Occipital lobe (tissue), 3 donors: ENCODE measurements at places on chromosomes 7 and 10. TPM values are rescaled to one million over a fixed set of nuclear protein-coding genes. Genes with fewer than 3 reads are reported as not detected.

DNA sequence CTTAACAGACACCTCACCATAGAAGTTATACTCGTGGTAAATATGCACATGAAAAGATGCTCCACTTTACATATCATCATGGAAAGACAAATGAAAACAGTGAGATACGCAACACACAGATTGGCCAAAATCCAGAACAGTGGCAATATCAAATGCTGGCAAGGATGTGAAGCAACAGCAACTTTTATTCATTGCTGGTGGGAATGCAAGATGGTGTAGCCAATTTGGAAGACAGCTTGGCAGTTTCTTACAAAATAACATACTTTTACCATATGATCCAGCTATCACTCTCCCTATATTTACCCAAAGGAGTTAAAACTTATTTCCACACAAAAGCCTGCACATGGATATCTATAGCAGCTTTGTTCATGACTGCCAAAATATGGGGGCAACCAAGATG, 46.4 kb downstream of the SGCE start:
- no peak for DNase-seq

DNA sequence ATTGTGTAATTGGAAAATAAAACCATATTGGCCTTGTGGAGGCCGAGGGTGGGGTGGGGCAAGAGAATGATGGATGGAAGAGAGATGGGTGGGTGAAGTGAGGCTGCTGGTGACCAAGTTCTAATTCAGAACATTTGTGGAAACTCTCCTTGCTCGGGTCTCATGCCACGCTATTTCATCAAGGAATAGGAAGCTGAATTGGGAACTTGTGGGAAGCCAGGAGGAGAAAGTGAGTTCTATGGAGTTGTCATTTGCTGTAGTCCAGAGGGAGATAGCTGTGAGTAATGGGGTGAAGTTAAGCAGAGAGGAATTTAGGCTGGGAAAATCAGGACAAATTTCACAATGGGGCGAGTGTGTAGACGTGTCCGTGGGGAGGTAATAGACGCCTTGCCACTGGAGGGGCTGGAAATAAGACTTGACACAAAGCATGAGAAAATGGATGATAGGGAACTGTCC, 339.2 kb downstream of the LRMDA start:
- no peak for DNase-seq

DNA sequence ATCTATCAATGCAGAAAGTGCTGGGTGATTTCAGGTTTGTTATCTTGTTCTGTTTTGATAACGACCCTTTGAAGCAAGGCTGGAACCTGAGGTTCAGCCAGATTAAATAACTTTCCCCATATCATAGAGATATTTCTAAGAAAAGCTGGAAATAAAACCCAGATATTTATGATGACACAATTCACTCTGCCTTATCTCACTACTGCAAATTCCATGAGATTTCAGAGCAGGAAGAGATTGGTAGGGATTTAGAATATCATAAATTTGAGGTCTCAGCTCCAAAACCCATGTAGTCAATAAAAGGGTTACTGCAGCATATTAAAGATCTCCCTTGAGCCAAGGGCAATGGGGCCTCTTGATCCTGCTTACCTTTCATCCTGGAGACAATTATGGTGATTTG, 692.5 kb upstream of the IGFBP3 start:
- no peak for DNase-seq

DNA sequence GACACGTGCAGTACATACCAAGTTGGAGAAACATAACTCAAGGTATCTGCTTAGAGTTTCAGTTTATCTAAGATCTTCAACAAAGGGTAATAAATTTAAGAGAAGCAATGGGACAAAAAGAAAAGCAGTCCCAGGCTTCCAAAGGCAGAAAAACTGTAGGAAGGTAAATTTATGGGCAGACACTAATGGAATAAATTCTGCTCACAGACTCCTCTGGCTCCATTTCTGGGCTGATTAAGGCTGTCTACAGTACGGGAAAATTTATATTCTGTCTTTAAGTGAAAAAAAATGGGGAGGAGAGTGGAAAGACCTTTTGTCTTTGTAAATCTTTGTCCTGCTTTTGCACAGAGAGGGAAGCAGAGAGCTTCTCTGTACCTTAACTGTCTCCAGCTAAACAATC, 587.5 kb upstream of the IGFBP3 start:
- no peak for DNase-seq

GRCh38 chr7:48388911-48389310, 217.7 kb downstream of the ABCA13 start:
- DNase-seq: no peak

DNA sequence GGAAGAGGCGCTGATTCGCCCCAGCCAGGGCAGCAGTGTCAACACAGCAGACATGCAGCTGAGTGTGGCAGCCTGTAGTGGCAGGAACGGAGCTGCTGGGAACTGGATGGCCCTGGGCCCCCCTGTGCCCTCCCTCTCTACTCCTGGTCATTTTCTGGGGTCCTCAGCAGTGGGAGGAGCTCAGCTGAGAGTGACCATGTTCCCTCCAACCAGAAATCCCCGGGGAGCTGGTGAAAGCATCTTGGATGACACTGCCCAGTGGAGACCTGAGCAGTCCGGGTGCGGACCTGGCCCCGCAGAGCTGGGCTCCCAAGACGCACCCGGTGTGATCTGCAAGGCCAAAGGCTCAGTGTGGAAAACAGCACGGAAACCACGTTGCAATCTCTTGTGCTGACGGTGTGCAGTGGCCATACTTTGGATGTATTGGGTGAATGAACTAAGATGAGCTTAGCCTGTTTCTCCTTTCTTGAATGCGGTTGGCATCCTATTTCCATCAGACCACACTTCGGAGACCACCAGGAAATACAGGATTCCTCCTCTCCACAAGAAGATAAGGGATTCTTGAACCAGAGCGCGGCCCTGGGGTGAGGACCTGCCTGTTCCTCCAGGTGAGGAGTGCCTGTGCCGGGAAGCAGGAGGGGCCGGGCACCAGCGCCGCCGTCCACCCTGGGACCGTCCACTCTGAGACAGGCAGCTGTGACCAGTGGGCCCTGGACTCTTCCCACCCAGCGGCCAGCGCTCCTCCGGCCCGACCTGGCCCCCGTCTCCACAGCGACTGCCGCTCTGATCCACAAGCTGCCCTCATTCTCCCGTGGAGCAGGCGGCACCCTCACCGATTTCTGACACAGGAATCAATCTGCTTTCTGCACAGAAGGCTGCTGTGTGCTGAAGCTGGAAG, 93.5 kb upstream of the DIP2C start:
- no peak for DNase-seq

GRCh38 chr7:14229047-14229446, 239.6 kb upstream of the ETV1 start:
- no peak for DNase-seq

DNA sequence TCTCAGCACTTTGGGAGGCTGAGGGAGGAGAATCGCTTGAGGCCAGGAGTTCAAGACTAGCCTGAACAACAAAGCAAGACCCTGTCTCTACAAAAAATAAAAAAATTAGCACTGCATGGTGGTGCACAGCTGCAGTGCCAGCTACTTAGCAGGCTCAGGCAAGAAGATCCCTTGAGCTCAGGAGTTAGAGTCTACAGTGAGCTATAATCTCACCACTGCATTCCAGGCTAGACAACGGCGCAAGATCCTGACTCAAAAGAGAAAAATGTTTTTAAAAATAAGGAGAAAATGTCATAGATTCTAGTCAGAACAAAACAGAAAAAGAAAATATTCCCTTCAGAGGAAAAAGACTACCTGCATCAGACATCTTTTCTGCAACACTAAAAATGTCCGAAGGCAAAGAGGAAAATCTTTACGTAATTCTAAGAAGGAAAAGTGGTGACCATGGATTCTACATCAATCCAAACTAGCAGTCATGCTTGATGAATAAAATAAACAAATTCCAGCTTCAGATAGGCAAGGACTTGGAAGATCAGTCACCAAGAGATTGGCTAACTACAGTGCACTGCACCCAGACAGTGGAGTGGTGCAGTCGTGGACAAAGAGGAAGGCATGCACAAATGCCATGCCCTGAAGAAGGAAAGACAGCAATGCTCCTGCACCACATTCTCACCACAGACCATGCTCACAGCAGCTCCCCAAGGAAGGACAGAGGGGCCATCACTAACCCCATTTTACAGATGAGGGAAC, 54.3 kb downstream of the ERCC6 start:
- no peak for DNase-seq

DNA sequence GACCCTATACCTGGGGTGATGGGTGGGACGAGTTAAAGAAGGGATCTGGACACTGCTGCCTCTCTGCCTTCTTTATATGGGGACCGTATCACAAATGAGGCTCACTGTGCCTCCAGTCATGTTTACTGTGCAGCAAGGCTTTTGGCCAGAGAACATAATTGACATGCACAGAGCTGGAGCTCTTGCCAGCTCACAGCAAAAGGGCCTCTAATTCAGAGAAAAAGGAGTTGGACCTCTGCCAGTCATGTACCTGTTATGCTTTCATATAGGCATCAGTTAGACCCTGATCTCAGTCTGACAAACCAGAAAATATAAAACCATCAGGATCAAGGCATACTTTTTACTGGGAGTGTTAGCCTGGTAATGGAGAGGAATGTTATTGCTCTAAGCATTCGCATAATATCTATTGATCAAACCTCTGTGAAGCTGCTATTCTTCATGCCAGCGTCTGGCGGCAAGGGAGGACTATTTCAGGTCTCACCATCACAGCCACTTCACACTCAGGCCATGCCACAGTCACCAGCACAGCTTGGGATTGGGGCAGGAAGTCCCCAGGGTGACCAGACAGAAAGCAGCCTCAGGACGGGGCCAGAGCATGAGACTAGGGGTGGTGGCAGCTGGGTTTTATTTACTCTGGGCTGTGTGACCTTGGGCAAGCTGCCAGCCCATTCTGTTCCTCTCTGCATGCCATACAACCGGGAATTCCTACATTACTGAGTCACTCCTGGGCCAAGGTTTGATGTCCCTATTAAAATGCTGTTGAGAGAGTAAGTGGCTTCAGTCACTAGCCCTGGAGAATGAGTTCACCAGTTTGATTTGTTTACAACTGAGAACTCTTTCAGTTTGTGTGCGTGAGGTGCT, 90.1 kb downstream of the NPSR1 start:
- peak; percentile 5 for DNase-seq

DNA sequence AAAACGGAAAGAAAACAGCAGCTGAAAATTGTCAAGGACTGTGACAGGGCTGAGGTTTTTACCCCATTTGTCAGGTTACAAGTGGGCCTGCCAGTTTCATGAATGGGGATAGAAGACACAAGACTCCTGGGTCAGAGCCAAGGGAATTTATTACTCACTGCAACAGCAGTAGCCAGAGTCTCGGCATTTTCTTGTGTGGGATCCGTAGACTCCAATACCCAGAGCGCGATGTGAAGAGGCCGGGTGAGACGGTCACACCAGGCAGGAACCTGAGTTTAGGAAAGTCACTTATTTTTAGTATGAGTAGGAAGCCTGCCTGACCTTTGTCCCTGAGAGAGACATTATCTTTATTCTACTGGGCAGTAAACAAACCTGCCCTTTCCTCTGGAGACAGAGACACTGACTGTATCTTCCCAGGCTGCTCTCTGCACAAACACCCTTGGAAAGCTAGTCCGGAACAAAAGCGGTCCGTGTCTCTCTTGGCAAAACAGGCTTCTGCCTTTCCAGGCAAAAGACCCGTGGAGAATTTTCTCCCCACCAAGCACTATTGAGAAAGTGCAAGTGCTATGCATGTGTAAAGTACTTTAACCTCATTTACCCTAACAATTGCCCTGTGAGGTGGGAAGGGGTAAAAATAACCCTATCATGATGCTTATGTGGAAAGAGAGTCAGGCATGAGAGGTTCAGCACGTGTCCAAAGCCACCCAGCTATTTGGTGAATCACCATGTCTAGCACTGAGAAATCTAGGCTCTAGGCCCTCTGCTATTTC, 58.4 kb downstream of the JCAD start:
- no peak for DNase-seq

DNA sequence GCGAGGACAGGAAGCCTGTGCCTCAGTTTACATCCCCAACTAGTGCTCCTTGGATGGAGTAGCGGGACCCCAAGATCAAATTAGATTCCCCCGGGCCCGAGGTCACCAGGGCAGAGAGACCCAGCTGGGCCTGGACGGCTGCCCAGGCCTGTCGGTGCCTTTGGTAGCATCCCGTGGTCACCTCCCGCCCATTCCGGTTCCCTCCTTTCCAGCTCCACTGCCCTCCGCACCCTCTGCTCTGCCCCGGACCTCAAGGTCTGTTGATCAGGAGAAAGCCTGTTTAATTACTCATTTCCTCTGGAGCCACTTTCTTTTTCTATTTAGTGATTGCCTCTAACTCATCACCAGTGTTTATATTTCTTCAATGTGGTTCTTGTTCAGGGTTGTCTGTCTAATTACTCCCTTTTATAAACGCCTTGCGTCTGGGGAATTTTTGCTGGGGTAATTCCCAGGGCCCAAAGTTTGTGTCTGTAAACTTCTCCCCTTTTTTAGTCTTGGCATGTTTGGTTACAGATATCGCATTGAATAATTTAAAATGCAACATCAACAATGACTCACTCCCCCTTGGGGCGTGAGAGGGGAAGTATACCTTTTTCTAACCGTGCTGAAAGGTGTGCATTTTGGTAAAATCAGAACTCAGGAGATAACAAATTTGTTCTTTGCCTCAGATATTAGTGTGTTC, 1.9 kb downstream of the FOXK1 start:
- DNase-seq: no peak

The PAXIP1 gene
- total RNA-seq: 10.3 TPM

The IRF5 gene
- total RNA-seq: 1.6 TPM

The CLDN3 gene
- total RNA-seq: not detected

The ATP5F1C gene
- 348 TPM for total RNA-seq

The ZNF117 gene
- 58.6 TPM for total RNA-seq

The KIAA1217 gene
- 5.9 TPM for total RNA-seq
